ENCODE measurements at places on chromosomes 2 and 18.

DNA sequence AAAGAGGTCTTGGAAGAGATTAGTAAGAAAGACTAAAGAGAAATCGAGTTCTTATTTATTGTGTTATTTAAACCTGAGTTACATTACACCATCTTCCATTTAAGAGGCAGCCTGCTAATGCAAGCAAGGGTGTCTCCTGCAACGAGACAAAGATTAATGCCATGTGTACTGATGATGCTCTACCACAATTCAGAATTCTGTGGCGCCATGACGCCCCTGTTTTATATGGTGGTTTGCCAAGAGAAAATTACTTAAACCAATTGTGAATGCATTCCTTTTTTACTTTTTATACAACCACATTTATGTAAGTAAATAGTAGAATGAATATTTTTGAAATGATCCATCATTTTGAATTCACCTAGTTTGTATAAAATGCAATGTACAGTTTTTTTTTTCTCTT is 356.1 kb upstream of the ZEB2 start:
- DNase-seq: no peak

GRCh38 chr2:120238728-120239487 is 13.7 kb upstream of the RALB start:
- DNase-seq: no peak

DNA sequence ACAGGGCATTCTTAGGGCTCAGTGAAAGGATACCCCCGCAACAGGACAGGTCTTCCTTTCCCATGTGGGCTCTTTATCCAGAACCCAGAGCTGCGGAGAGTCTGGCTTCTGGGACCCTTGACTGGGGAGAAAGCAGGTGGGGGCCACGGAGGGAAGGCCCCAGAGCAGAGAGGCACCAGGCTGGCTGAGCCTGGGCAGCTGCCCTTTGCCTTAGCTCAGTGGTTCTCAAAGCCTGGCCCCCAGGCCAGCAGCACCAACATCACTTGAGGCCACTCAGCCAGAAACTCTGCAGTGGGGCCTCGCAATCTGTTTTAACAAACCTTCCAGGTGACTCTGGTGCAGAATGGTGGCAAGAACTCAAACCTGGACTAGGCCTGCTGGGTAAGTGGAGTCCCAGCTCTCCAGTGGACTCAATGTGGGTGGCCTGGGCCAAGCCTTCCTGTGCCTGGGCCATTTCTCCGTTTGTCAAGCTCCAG is 1.6 kb upstream of the TMEM37 start:
- no peak for DNase-seq

GRCh38 chr2:86521922-86522321 is 41.3 kb downstream of the CHMP3 start:
- DNase-seq: no peak

- no peak for DNase-seq
Observed at GRCh38 chr2:178998539-178998938, 51.4 kb downstream of the CCDC141 start.

- DNase-seq: peak; percentile 63
Observed at GRCh38 chr2:30293303-30293921, 62.1 kb downstream of the LBH start.

GRCh38 chr2:121094101-121094500 is 190.9 kb downstream of the TFCP2L1 start:
- DNase-seq: peak; percentile 86

GRCh38 chr18:23967321-23968089 is 47.0 kb upstream of the TTC39C start:
- no peak for DNase-seq

DNA sequence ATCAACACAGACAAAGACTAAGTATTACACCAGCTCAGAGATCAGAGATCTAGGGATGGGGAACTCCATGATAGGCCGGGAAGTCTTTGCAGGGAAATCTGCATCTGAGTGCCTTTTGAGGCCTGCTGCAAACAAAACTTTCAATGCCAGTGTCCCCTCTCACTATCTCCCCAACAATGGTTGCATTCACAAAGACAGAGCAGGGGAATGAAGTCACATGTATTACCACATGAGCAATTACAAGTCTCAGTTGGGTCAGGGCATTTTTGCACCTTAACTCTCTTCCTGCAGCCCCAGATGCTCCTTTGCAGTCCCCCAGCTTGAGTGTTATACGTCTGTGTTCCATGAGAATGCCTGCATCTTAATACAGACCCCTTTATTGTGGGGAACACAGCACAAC is 1.8 kb upstream of the RNF144A start:
- DNase-seq: no peak

GRCh38 chr2:25029183-25029554 is 12.7 kb upstream of the EFR3B start:
- DNase-seq: no peak

GRCh38 chr18:32378705-32379104 is 92.0 kb downstream of the GAREM1 start:
- DNase-seq: no peak

DNA sequence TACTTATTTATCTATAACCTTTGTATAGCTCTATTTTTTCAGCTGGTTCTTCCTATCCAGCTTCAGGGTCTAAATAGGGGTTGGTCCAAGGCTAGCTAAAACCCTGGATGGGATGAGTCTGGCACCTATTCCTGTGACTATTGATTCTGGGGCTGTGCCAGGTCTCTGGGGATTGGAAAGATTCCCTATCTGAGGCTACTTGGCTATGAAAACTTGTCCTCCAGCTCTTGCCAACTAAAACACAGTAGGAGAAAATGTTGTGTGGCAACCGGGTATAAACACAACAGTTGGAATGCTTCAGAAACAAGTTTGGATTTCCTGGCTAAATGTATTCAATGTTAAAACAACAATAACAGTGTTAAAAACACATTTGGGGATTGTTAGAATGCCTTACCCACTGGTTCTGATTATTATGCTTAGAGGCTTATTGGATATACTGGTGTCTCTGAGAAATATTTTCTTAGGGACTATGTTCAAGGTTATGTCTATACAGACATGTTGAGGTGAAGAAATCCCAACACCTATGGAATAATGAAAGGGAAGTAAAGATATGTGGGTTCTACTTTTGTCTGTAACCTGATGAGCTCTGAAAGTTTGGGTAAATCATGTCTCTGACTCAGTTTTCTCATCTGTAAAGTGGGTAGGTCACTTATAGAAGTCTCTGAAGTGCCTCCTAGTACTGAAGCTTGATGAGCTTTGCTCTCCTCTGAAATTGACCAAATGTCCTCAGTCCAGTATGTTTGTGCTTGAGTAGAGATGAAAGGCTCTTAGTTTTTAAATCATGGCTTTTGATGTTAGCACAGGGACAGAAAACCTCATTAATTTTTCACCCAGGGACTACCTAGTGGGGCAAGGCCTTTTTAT is 460.7 kb downstream of the MTX2 start:
- DNase-seq: peak; percentile 49

GRCh38 chr18:74791501-74792194 is 194.0 kb downstream of the ZNF407 start:
- DNase-seq: no peak

GRCh38 chr2:197261808-197262226 is 48.8 kb downstream of the ANKRD44 start:
- peak; percentile 35 for DNase-seq

- DNase-seq: no peak
Observed at GRCh38 chr18:13488281-13488929, 238.0 kb downstream of the FAM210A start.

- no peak for DNase-seq
Observed at GRCh38 chr2:1874101-1874865, 130.0 kb upstream of the PXDN start.

DNA sequence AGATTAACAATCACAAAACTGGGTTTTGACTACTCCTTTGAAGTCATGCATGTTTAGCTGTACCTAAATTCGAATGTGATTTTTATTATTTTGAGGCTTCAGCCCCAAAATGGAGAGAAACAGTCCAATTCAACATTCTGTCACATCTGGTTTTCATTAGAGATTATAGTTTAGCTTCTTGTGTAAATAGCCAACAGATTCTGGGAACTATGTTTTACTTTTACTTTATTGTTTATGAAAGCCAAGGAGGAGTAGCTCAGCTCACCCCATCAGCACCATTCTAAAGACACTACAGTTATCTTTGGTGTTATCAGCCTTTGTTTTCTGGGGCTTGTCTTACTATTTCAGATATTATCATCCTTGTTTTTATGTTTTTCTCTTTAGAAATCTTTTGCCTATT is 465.0 kb upstream of the CWC22 start:
- DNase-seq: peak; percentile 43

DNA sequence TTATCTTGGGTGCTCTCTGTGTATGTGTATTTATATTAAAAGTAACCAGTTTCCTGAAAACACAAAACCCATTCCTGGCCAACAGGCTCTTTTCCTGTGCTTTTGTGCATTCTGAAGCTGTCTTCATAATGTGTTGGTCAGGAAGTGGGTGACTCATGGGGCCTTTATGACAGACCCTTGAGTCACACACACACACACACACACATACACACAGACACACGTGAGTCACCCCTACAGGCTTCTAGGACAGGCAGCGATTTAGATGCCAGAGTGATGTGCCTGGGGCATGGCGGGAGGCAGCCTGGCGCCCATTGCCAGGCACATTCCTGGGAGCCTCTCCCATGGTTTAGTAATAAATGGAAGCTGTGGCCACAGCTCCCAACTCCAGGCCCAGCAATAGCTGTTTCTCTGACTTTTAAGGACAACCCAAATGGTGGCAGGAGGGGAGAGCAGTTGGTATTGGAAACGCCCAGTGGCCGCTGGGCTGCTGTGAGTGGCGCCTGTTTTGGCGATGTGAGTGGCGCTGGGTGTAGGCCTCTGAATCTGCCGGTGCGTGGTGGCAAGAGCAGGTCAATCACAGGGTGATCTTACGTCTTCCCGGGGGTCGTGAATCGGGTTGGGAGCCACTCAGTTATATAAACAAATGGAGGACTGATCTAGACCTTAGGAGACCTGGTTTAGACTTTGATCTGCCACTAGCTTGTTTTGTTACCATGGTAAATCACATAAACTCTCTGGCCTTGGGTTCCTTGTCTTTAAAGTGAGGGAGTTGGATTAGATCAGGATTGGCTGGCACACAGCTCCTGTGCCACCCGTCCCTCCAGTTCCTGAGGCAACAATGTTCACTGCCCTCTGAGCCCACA is 150.7 kb upstream of the DLX2 start:
- peak; percentile 83 for DNase-seq

DNA sequence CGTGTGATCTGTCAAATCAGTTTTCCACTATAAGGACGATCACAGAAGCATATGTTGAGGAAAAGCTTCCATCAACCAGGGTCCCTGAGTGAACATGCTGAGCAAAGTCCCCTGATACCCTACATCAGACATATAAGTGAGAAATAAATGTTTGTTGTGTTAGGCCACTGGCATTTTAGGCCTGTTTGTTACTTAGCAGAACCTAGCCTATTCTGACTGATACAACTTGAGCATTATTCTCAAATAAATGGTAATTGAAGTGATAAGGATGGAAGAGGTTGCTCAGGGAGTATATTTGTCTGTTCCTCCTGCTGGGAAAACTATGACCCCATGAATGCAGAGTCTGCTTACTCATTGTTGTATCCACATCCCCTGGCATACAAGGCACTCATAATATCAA is 106.4 kb downstream of the LOXHD1 start:
- DNase-seq: no peak

- DNase-seq: no peak
Observed at GRCh38 chr2:47519147-47519537, 116.2 kb downstream of the MSH2 start.

- DNase-seq: no peak
Observed at GRCh38 chr2:31802711-31803110, 208.1 kb downstream of the MEMO1 start.

DNA sequence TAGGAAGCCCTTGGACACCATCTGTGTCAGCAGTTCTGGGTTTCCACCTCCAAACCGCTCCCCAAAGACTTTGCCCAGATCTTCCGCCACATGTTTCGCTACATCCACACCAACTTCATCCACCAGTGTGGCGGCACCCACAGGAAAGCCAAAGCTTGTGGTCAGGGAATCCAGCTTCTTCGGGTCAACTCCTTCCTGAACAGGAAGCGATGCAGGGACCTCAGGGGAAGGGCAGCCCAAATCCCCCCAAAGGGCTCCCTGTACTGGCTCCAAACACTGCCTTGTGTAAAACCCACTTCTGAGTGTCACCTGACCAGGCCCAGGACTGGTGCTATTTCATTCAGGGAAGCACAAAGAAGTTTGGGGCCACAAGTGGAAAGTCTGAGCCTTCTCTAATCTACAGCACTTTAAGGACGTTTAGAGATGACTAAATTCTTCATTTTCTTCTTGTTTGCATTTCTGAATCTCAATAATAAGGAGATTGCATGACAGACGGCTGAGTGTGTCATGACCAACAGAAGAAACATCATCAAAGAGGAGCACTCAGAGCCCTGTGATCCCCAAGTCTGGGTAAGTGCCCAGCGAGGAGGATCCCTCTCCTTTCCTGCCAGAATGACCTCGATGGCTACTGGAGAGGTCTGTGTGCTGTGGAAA is 20.8 kb downstream of the GAREM2 start:
- DNase-seq: no peak

- DNase-seq: peak; percentile 67
Observed at GRCh38 chr2:28098501-28099225, 208.1 kb downstream of the BABAM2 start.

- DNase-seq: peak; percentile 68
Observed at GRCh38 chr2:162243715-162244114, 470 bp upstream of the FAP start.

DNA sequence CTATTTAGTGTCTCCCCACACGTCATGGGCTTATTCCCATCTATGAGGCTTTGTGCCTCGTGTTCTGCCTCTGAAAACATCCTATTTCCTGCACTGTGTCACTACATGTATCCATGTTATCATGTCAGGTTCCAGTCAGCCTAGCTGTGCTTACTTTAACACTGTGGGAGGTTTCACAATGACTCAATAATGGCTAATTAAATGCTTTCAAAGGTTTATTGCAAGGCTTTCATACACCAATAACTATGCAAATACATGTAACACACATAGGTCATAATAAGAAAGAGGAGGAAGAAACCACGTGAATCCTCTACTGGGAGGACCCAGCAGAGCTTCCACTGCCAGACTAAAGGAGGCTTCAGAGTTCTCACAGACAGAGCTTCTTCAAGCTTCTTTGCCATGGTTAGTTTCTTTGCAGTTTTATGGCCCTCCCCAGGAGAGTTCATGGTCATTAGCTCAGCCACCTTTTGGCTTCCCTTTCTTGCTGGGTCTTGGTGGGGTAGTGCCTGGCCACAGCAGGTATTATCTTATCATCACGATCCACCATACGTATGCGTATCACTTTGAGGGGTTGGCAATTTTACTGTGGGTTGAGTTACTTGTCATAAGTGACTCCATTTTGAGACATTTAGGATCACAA is 5.1 kb upstream of the COLEC12 start:
- DNase-seq: no peak

DNA sequence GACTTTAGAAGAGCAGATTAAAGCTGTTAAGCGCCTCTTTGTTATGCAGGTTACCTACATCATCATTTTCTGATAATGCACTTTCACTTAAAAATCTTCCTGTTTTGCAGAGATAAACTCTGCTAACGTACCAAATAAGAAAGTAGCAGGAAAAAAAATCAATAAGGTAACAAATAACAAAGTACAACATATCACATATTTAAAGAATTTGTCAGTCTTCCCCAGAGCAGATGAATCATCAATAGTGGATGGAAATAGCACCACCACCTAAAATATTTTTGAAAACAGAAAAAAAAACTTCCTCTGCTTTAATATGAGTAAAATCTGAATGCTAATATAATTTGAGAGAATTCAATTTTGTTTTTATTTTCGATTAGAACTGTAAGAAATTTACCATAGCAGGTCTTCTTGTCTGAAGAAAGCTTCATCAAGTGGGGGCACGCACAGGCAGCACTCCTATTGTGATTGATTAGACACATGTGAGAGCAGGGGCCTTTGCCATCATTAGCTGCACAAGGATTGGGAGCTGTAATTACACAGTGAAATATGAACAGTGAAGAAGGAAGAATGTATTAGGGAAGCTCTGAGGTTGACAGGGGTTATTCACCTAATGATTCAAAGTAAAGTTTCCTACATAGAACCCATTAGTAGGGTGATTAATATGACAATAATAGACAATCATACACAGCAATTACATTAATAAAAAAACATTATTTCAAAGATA is 1279.4 kb downstream of the LRP1B start:
- no peak for DNase-seq

Measured in umbilical cord (tissue), 2 donors.